ENCODE measurements at places on chromosomes 2 and 18.

DNA sequence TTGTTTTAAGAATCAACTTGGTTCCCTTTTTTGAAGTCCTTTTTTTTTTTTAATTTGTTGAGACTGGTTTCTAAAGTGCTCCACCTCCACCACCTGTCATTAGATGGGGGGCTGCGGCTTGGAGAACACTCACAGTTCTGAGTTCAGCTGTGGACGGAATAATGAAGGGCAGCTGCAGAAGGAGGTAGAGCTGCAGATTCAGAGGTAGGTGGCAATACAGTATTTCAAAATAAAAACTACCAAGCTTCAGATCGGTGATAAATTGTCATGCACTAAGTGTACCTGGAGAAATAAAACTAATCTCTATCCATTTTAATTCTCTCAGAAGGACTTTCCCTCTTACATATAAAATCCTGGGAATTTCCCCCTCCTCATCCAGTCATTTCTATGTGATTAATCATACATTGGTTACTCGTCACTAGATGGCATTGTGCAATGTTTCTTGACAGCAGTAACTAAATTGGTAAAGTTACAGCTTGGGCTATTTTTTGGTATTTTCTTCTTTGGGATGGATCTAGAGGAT, 81.1 kb upstream of the SLC39A10 start:
- no peak for DNase-seq

- no peak for DNase-seq
These were observed 43.1 kb downstream of the VSNL1 start for GRCh38 chr2:17583646-17584045.

GRCh38 chr2:224518806-224519580, 66.2 kb downstream of the CUL3 start:
- DNase-seq = no peak

GRCh38 chr18:79517341-79517740, 121.6 kb downstream of the NFATC1 start:
- DNase-seq = no peak

DNA sequence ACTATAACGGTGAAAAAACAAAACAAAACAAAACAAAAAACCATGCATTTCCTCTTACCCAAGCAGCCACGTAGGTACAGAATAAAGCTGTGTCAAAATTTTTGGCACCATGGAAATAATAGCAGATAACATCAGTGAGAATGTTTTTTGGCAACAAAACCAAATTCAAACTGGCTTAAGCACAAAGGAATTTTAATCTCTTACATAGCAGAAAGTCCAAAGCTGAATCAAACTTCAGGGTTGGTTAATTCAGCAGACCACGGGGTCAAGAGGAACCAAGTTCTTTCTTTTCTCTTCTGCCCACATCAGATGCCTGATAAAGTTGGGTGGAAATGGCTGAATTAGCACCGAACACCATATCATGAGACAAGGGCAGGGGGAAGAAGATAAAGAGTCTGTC, 129.5 kb downstream of the PAX3 start:
- no peak for DNase-seq

- no peak for DNase-seq
These were observed 25.4 kb upstream of the ATP5MC3 start for GRCh38 chr2:175206866-175207265.

GRCh38 chr2:30213326-30213725, 18.0 kb upstream of the LBH start:
- DNase-seq = no peak

DNA sequence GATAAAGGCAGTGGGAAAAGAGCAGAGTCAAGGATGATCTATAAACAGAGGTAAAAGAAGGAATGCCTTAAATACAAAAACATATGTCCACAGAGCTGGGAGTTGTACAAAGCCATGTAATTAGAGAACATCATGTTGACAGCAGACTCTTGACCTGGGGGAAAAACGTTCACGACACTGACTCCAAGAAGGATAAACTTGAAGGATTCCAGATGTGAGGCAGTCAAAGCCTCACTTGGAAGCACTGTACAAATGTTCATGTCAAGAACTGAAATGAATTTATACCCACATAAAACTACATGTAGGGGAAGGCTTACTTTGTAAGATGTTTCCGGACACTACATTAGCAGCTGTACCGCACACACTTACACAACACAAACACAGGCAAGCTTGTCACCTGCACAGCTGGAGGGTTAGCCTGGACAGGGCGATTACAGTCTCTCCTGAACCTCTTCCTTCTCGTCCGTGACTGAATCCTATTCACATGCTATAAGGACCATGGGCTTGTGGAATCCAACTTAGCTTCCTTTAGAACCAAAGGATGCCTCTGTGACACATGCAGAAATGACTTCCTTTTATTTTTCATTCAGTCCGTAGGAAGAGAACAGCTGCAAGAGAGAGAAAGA, 88.6 kb downstream of the SH3YL1 start:
- no peak for DNase-seq

DNA sequence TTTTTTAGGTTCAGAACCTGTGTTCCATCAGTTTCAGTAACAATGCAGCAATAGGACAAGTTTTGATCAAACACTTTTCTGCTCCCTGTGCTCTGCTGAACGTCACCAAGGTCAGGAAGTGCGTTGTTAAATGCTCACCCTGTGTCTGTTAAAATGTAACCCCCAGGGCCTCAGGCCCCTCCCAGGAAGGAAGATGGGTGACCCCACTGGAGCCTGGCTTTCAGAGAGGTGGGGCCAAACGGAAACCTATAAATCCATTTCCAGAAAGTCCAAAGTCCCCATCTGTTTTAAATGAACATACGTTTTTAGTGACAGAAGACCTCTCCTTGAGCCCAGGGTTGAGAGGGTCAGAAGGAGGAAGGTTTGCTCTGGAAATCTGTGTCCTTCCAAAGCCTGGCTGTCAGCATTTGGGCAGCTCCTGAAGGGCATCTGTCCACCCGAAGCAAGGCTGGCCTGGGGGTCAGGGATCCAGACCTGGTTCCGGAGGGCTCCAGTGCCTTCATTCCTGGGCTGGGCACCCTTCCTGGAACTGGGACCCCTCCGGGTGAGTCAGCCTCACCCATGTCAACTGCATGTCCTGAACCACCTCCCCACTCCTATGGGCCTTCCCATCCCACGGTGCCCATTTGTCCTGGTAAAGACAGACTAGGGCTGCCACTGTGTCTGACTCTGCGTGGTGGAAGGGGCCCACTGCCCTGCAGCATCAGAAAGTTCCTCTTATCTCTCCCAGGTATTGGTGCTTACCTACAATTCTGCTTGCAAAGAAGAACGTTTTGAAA, 117.4 kb upstream of the COPS8 start:
- DNase-seq = no peak

Data from SK-N-DZ (cell line).